ENCODE measurements at places on chromosomes 16 and 17.

- DNase-seq: no peak
These were observed 69.9 kb upstream of the CNTNAP4 start for GRCh38 chr16:76207270-76207669.

DNA sequence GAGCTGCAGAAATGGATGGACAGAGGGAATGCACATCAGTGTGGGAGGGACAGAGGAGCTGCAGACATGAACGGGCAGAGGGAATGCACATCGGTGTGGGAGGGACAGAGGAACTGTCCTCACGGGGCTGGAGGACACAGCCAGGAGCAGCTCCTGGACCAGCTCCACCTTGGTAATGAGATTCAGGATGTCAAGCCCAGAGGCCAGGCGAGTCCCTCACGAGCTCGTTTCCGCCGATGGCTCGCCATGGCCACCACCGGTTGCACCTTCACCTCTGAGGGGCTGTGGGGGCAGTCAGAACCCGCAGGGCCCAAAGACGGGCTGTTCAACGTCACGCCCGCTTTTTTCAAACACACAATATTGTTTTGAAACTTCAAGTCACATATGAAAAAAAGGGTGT is 56.2 kb downstream of the RPH3AL start:
- no peak for DNase-seq

GRCh38 chr16:51305337-51305736 is 154.3 kb upstream of the SALL1 start:
- no peak for DNase-seq

DNA sequence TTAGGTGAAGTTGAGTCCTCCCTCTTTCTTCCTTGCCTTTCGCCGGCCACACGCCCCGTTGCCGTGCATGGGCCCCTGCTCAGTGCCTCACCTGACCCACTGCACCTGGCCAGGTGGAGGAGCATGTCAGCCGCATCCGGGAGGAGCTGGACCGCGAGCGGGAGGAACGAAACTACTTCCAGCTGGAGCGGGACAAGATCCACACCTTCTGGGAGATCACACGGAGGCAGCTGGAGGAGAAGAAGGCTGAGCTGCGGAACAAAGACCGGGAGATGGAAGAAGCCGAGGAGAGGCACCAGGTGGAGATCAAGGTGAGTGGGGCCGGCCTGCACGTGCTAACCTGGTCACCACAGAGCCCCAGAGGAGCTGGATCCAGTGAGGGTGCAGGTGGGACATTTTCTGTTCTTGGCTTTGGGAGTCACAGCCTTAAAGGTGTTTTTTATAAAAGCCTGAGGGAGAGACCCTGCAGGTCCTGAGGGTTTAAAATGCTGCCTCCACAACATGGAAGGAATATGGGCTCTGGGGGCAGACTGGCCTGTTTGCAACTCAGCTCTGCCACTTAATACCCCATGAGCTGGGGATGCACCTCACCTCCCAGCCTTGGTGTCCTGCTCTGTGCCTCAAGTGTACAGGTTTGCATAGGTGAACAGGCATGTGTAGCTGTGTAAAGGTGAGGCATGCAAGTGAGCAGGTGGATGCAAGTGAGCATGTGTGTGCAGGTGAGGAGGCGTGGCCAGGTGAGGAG is 12.1 kb upstream of the DBNDD1 start:
- DNase-seq: peak; percentile 8

GRCh38 chr16:56310690-56311089 is 114.7 kb downstream of the AMFR start:
- no peak for DNase-seq
